Ascending aorta (tissue), 2 donors: ENCODE measurements at places on chromosomes 4 and X. TPM values are rescaled to one million over a fixed set of nuclear protein-coding genes. Genes with fewer than 3 reads are reported as not detected.

DNA sequence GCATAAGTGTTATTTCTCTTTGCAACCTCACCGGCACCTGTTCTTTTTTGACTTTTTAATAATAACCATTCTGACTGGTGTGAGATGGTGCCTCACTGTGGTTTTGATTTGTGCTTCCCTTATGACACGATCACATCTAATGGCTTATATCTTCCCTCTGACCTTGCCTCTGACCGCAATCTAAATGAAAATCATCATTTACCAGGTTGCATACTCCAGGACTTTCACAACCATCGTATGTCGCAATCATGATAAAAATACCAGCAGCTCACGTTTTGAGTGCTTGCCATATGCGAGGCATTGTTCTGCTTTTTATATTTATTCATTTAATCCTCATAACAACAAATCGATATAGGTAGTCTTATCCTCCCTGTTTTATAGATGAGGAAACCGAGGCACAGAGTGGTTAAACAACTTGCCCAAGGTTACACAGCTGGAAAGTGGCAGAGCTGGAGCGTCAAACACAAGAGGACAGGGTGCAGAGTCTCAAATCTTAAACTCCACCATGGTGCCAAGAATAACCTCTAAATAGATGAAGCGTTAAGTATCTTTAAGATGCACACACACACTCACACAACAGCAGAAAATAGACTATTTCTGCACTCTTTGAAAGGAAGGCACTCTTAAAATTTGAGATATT, 102.2 kb downstream of the SEL1L3 start:
- H3K4me3 ChIP-seq = no peak overlapping the region
- no peak for DNase-seq
- no peaks in the 10 kb centered on the region for H3K4me1 ChIP-seq

- H3K27ac ChIP-seq = no peak overlapping the region
- H3K4me3 ChIP-seq = no peak overlapping the region
- no peaks in the 10 kb centered on the region for H3K4me1 ChIP-seq
- H3K36me3 ChIP-seq = no peaks in the 10 kb centered on the region
These were observed 141.1 kb downstream of the MSL3 start for GRCh38 chrX:11899091-11899490.

DNA sequence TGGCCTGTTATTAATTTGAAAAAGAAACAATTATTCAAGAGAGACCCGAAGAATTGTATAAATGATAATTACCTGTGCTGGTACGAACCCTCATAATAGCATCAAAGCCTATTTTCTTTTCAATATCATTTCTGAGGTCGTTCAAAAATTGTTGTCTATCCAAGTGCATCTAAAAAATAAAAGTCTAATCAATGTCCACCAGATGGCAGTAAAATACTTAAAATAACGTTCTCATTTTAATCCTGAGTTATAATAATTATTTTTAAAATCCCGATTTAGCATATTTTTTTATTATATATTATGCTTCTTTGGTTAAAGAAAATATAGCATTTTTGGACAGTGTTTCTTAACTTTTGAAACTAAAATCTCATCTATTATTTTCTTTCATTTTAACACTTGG, 55.7 kb downstream of the METTL14 start:
- peak overlapping the region; percentile 36 for H3K4me3 ChIP-seq
- no peaks in the 10 kb centered on the region for H3K27me3 ChIP-seq
- H3K4me1 ChIP-seq = no peaks in the 10 kb centered on the region
- H3K27ac ChIP-seq = peak overlapping the region; percentile 50
- no peak for DNase-seq

- no peak overlapping the region for H3K4me3 ChIP-seq
- no peak for DNase-seq
- H3K4me1 ChIP-seq = no peaks in the 10 kb centered on the region
- H3K36me3 ChIP-seq = no peaks in the 10 kb centered on the region
These were observed 93.3 kb downstream of the UGT8 start for GRCh38 chr4:114691865-114692264.

DNA sequence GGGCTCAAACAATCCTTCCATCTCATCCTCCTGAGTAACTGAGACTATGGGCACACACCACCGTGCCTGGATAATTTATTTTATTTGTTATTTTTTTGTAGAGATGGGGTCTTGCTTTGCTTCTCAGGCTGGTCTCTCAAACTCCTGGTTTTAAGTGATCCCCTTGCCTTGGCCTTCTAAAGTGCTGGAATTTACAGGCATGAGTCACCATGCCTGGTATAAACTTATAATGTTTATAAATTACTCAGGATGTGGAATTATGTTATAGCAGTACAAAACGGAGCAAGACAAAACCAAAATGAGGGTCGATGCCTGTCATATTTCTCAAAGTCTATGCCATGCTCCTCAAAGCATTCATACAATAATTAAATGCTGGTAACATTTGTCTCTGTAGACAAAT, 29.8 kb upstream of the TEX13C start:
- H3K27ac ChIP-seq = no peak overlapping the region
- H3K27me3 ChIP-seq = no peaks in the 10 kb centered on the region
- no peak overlapping the region for H3K4me3 ChIP-seq

- no peak overlapping the region for H3K27ac ChIP-seq
- H3K4me1 ChIP-seq = no peaks in the 10 kb centered on the region
- H3K36me3 ChIP-seq = no peaks in the 10 kb centered on the region
- H3K4me3 ChIP-seq = no peak overlapping the region
- no peaks in the 10 kb centered on the region for H3K27me3 ChIP-seq
These were observed 165.0 kb upstream of the ANK2 start for GRCh38 chr4:112884406-112884805.

- H3K27ac ChIP-seq = no peak overlapping the region
- H3K36me3 ChIP-seq = no peaks in the 10 kb centered on the region
- no peak for DNase-seq
- no peaks in the 10 kb centered on the region for H3K4me1 ChIP-seq
These were observed 3.5 kb downstream of the FAT1 start for GRCh38 chr4:186719925-186720694.

DNA sequence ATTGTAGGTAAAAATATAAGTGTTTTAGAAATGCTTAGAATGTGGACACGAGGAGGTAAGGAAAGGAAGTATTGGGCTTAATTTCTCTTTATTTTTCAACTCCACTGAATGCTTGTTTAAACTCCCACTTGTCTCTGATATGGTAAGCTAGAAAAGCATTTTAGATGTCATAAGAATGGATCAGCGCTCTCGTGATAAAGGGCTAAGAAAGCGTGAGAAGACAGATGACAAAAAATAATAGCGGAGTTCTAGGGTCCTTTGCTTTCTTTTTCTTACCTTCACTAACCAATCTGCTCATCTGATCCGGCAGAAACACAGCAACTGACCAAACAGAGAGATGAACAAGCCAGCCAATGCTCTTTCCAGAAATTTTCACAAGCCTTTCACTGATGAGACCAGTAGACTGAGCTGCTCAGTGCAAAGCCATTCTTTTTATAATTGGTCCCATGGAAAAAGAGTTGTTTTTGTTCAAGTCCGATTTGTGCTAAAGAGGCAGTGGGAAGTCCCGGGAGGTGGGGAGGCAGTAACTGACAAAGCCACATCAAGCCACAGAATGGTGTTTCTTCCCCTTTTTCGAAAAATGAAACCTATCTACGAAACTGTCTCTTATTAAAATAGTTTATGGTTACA, at the start of gene TASL:
TASL (minus strand) TSS at position 405 of the 630 bp plus-strand sequence. CDS start 17,411 bp downstream, outside the sequence.
- DNase-seq = no peak
- H3K4me3 ChIP-seq = no peak within 1 kb of the TSS
- H3K27ac ChIP-seq = no peak within 1 kb of the TSS
- H3K4me1 ChIP-seq = no peaks in the 10 kb centered on the region
- H3K27me3 ChIP-seq = no peaks in the 10 kb centered on the region
- no peaks in the 10 kb centered on the region for H3K36me3 ChIP-seq

- no peak overlapping the region for H3K4me3 ChIP-seq
- DNase-seq = no peak
- H3K27ac ChIP-seq = no peak overlapping the region
- no peaks in the 10 kb centered on the region for H3K27me3 ChIP-seq
These were observed 10.1 kb downstream of the TMEM150C start for GRCh38 chr4:82551734-82552133.

DNA sequence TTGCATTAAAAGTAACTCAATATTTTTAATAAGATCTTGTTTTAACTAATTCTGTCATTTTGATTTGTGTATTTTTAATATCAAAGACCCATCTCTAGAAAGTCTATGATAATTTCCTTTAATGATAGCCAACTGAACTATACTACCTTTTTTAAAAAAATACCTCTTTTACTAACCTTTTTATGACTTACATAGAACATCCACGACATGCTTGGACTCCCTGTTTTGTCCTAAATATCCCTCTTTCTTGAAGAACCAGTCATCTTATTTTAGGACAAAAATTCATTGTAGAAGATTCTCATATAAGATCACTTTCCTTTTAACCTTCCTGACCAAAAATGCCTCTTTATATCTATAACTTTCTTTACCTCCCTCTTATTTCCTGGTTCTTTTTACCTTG, 76.8 kb upstream of the GC start:
- H3K4me1 ChIP-seq = no peaks in the 10 kb centered on the region
- H3K4me3 ChIP-seq = no peak overlapping the region
- no peaks in the 10 kb centered on the region for H3K27me3 ChIP-seq
- H3K36me3 ChIP-seq = no peaks in the 10 kb centered on the region
- no peak overlapping the region for H3K27ac ChIP-seq

DNA sequence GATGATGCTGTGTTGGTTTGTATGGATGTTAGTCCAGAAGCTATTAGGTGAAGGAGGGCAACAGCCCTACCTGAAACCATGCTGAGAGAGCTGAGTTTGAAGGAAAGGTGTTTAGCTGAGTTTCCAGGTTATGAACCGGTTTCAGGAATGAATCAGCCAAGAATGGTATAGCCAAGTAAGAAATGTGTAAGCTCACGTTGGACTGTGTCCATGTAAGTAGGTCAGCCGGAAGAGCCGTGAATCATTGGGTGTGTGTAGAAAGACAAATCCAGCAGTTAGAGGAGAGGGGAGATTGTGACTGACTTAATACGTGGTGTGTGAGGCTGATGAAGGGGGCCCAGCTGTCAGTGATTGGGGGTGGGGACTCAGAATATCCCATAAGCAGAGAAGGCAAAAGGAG, 77.2 kb upstream of the SPIN4 start:
- H3K4me3 ChIP-seq = no peak overlapping the region
- H3K36me3 ChIP-seq = peaks cover 15% of the 10 kb centered on the region
- no peak overlapping the region for H3K27ac ChIP-seq
- DNase-seq = no peak

DNA sequence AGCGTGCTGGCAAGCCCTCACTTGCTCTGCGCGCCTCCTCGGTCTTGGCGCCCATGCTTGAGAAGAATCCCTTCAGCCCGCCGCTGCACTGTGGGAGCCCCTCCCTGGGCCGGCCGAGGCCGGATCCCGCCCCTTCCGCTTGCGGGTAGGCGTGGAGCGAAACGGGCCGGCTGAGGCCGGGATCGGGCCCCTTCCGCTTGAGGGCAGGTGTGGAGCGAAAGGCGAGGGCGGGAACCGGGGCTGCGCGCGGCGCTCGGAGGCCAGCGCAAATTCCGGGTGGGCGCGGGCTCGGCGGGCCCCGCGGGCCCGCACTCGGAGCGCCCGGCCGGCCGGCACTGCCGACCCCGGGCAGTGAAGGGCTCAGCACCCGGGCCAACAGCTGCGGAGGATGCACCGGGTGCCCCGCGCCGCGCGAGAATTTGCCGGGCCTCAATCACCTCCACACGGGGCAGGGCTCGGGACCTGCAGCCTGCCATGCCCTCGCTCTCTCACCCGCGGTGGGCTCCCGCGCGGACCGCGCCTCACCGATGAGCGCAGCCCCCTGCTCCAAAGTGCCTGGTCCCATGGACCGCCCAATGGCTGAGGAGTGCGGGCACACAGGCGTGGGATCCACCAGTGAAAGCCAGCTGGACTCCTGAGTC, 58.1 kb upstream of the GBA3 start:
- no peaks in the 10 kb centered on the region for H3K4me1 ChIP-seq
- DNase-seq = no peak
- H3K36me3 ChIP-seq = no peaks in the 10 kb centered on the region
- no peak overlapping the region for H3K27ac ChIP-seq

DNA sequence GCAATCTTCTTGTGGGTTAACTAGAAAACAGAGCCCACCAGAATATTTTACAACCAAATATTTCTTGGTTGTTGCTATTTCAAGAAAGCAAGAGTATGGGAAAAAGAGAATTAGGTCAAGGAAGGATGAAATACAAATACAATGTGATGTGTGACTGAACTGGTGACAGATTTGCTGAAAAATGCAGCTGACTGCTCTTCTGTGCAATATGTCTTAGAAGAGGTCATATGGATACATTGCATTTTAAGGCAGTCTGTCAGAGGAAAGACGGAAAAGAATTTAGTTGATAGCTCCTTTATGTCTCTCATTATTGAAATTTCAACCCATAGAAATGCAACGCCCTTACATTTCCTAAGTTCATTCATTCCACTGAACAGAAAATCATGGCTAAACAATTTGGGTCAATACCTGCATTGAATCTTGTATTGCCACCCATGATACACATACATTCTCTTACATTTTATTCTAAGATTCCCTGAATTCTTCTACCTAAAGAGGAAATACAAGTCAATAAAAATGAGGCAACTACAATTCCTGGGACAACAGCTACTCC, 423.1 kb downstream of the ADAM29 start:
- no peak overlapping the region for H3K4me3 ChIP-seq
- H3K4me1 ChIP-seq = no peaks in the 10 kb centered on the region
- no peaks in the 10 kb centered on the region for H3K36me3 ChIP-seq
- DNase-seq = no peak
- no peaks in the 10 kb centered on the region for H3K27me3 ChIP-seq

Gene SERTM2
- total RNA-seq = not detected

Gene ZCCHC18
- 0.21 TPM for total RNA-seq

Gene GPRASP1
- 0.85 TPM for total RNA-seq

Gene SLC9B1
- total RNA-seq = not detected

Gene IRAK1
- total RNA-seq = 105 TPM

Gene ENPEP
- 1.7 TPM for total RNA-seq

Gene NKX1-1
- total RNA-seq = not detected

Gene MID2
- total RNA-seq = 37.1 TPM
